ENCODE measurements at places on chromosomes 7 and 10.

- DNase-seq: no peak
These were observed 15.8 kb downstream of the PLAC9 start for GRCh38 chr10:80148166-80148805.

DNA sequence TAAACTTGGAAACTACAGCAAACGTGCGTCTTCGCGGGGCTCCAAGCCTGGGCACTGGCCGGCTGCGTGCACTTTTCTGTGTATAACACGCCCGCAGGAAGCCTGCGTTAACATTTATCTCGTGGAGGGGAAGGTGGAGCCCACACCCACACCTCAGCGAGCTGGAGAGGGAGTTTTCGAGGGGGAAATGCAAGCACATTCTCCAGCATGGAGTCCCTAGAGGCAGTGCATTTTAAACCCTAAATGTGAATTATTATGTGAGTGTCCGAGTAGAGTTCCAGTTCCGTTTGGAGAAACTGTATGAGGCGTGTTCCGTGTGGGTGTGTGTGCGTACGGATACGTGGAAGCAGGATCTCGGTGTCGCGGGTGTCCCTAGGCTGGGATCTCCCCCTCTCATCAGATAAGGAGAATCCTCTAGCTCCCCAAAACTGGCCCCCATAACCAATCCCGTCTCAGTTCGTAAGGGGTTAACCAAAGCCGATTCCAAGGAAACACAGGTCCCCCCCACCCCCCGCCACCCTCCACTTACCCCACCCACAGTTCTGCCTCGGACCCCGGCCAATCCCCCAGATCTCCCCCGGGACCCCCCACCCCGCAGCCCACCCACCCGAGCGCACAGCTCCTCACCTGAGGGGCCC lies 403 bp downstream of the CDK6 start:
- no peak for DNase-seq

DNA sequence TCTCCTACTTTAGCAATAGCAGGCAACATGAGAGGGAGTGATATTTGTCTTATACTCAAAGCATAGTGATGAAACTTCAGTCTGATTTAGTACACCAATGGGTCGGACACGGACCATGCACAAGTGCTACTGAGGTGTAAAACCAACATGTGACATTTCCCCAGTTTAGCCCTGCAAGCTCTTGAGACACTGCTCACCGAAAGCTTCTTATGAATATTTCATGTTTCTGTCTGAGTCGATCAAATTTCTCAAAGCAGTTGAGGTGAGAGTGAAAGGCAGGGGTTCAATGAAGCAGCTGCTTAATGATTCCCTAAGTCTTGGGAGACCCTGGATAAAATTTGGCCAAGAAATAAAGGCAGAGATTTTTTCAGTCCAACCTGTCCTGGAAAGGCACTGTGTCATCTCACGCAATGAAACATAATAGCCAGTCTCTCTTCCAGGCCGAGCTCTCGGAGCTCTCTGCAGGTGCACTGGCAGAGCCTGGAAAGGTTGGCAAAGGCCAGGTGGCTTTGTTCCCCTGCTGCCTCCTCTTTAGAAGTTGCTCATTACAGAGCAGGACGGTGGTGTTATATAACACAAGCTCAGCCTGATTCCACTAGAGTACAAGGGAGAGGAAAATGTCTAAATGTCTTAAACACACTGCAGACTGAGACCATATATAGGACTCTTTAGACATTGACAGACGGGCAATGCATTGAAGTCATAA lies 33.9 kb upstream of the XPNPEP1 start:
- DNase-seq: no peak

DNA sequence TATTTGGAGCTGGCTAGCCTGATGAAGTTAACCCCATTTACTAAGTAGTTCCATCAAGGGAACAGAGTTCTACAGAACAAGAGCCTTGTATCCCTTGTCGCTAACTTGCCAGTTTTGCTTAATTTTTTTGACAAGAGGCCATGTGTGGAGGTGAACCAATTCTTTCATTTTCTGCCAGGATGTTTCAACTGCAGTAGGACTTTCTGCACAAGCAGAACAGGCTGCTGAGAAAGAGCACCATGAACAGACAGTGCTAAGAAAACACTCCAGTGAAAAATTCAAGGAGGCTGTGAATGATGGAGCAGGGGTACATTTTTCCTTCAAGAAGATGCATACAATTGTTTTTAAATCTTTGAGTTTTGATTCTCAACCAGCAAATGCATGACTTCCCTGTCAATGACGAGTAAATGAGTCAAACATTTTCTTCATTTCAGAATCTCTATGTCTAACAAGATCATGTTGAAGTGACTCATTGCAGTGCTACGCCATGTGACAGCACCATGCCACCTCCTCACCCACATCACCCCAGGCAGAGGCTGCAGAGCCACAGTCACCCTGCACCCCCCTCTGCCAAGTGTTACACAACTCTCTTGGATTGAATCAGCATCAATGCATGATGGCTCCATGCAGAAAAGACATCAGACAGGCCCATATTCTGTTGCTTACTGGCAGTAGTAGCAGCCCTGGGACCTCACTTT lies 193.1 kb downstream of the COBL start:
- peak; percentile 43 for DNase-seq

DNA sequence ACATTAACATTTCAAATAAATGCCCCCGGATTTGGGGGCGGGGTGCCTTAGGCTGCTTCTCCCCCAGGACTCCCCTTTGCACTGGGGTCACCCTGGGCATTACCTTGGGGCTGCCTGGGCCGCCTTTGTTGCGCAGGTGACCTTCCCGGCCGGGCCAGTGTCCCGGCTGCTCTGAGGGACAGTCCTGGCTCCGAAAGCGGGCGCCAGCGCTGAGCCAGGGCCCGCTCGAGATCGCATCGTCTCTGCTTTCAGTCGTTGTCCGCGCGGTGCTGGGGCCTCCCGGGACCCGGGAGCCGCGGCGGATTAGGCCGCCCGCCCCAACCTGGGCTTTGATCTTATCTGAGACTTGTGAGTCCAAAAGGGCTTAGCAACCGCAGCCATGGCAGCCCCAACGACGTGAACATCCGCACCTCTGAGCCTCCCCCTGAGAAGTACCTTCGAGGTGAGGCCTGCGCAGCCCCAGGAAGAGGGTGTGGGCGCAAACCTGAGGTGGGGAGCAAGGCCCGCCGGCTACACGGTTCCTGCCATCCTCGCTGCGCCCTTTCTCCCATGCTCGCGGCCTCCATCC lies 14.8 kb upstream of the WAPL start:
- no peak for DNase-seq

GRCh38 chr7:33904681-33905388 lies 504 bp upstream of the BMPER start:
- DNase-seq: no peak

DNA sequence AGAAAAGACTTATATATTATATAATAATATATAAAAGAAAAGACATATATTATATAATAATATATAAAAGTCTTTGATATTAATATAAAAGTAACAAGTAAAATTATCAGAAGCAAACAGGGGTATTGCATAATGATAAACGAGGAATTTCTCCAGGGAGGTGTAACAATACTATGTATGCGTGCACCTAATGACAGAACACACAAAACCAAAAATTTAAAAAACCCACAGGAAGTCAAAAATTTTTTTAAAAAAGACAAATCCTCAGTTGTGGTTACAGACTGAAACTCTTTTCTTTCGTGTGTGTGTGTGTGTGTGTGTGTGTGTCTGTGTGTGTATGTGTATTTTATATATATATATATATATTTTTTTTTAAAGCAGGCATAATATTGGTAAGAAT lies 279.2 kb upstream of the DPP6 start:
- DNase-seq: no peak

- no peak for DNase-seq
These were observed 7.2 kb upstream of the ACTR3B start for GRCh38 chr7:152752200-152752912.

GRCh38 chr7:50068850-50069551 lies 24.0 kb downstream of the ZPBP start:
- no peak for DNase-seq

- no peak for DNase-seq
These were observed 122.8 kb downstream of the KAT6B start for GRCh38 chr10:74949034-74949832.

DNA sequence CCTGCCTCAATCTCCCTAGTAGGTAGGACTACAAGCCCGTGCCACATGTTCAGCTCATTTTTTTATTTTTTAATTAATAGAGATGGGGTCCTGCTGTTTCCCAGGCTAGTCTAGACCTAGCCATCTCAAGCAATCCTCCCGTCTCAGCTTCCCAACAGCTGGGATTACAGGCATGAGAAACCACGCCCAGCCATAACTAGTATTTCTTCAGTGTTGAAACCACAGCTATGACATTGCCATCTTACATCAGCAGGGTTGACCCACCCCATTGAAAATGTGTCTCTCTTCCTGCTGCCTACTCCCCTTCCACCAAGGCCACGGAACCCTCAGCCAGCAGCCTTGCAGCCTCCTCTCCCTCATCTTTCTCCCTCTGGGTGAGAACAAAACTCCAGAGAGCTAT lies 62.1 kb upstream of the ZNF746 start:
- no peak for DNase-seq

- DNase-seq: no peak
These were observed 85.0 kb upstream of the NAMPT start for GRCh38 chr7:106369816-106370215.

Measured in stimulated activated CD8-positive, alpha-beta memory T cell treated with anti-CD3 and anti-CD28 coated beads, Interleukin-7, amount 100 ng/mL, for 48 hours (primary cell).